ENCODE measurements at places on chromosomes 4 and X. TPM values are rescaled to one million over a fixed set of nuclear protein-coding genes. Genes with fewer than 3 reads are reported as not detected.

DNA sequence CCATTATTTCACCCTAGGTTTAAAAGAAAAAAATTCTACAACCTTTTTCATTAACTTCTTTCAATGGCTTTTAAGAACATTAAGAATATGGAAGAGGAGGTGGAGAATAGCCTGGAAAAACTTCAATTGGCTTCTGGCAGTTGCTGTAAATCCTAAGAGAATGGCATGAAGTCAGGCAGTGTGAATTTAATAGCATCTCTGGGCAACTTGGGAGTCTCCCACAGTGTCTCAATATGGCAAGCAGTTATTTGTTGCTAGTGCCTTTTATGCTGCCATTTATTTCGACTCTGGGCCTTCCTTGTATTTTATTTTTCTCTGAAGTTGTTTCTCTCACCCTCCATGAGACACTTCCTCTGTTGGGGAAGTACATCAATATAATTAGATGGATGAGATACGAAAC, 322.1 kb downstream of the CBLL2 start:
- H3K4me1 ChIP-seq, result no peaks in the 10 kb centered on the region
- H3K36me3 ChIP-seq, result no peaks in the 10 kb centered on the region
- DNase-seq, result no peak
- no peak overlapping the region for H3K4me3 ChIP-seq
- no peaks in the 10 kb centered on the region for H3K27me3 ChIP-seq

DNA sequence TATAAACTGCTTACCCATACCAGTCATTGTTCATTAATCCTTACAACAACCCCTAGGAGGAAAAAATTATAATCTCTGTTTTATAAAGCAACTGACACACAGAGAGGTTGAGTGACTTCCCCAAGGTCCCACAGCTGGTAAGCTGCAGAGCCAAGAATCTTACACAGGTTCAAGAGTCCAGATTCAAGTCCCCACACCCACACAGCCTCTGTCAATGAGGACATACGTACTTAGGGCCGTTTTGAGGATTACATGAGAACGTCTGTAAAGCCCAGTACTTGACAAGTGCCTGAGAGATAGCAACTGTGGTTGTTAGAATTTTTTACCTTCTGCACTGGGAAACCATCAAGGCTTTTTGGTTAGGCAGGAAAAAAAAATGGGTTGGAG, 556 bp upstream of the SLC25A43 start:
- no peaks in the 10 kb centered on the region for H3K4me1 ChIP-seq
- no peaks in the 10 kb centered on the region for H3K36me3 ChIP-seq
- peak overlapping the region; percentile 44 for H3K4me3 ChIP-seq
- no peak for DNase-seq

DNA sequence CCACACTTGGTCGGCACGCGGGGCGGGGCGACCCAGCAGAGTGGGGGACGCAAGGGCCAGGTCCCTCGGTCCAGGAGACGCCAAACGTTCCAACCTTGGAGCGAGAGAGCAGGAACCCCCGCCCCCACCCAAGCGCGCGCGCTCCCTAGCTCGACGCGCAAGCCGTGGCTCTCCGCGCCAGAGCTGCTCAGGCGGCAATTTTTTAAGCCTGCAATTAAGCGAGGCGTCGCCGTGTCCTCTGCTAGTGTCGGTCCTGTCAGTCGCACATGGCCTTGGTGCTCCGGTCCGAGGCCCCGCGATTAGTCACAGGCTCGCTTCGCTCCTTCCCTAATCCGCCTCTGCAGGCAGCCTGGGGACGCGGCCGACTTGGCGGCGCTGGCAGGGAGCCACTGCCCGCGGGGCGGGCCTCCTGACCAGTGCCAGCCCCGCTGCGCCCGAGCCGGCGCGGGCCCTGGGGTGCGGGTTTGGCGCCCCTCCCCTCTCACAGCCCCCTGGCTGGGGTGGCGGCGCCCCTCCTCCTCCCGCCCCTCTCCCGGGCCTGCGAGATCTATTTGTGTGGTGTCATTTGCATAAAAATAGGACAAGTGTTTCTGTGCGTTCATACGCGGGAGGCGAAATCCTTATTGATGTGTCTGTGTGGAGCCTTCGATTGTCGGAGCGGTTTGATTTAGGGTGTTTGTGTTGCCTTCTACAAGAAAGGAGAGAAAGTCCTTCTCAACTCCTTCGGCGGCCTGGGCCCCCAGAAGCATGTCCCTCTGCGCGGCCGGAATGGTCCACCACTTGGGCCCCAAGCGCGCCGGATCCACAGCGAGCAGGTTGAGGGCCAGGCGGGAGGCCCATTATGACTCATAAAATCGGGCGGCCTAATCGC, 9.8 kb upstream of the BCOR start:
- peaks cover 12% of the 10 kb centered on the region for H3K4me1 ChIP-seq
- H3K4me3 ChIP-seq, result peak overlapping the region; percentile 79
- no peaks in the 10 kb centered on the region for H3K36me3 ChIP-seq
- no peak for DNase-seq

- H3K36me3 ChIP-seq, result no peaks in the 10 kb centered on the region
- H3K27ac ChIP-seq, result no peak overlapping the region
- H3K27me3 ChIP-seq, result no peaks in the 10 kb centered on the region
- no peaks in the 10 kb centered on the region for H3K4me1 ChIP-seq
Measured at GRCh38 chr4:112007391-112007790, 137.9 kb upstream of the FAM241A start.

- no peaks in the 10 kb centered on the region for H3K36me3 ChIP-seq
- H3K4me3 ChIP-seq, result peak overlapping the region; percentile 64
- DNase-seq, result peak; percentile 48
- H3K27ac ChIP-seq, result peak overlapping the region; percentile 94
Measured at GRCh38 chrX:107675823-107676555, 47.7 kb downstream of the PRPS1 start.

- H3K4me1 ChIP-seq, result peaks cover 24% of the 10 kb centered on the region
- H3K27me3 ChIP-seq, result no peaks in the 10 kb centered on the region
- H3K4me3 ChIP-seq, result peak overlapping the region; percentile 82
- DNase-seq, result peak; percentile 23
- no peaks in the 10 kb centered on the region for H3K36me3 ChIP-seq
Measured at GRCh38 chrX:135345107-135345589, 35.9 kb downstream of the ETDC start.

Gene SLC34A2
- not detected for total RNA-seq

Gene FRMD7
- total RNA-seq, result not detected

Gene ZNF595
- 4.1 TPM for total RNA-seq

Measured in gastrocnemius medialis (tissue), 4 donors.